ENCODE measurements at places on chromosomes 13 and 19.

DNA sequence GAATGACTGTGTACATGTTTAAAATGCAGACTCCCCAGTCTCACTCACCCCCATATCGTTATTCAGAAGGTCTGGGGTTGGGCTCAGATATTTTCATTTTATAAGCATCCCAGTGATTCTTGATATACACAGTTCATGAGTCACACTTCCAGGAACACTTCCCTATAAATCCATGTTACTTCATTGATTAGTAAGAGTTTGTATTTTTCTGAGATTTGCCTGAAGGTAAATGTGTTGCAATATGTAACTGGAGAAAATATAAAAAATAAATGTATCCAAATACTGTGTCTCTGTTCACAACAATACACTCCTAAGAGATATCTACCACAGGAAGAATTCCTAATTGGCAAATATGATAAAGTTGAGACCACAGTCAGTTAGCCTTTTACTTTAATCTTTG, 6.6 kb upstream of the PDX1 start:
- DNase-seq: no peak

DNA sequence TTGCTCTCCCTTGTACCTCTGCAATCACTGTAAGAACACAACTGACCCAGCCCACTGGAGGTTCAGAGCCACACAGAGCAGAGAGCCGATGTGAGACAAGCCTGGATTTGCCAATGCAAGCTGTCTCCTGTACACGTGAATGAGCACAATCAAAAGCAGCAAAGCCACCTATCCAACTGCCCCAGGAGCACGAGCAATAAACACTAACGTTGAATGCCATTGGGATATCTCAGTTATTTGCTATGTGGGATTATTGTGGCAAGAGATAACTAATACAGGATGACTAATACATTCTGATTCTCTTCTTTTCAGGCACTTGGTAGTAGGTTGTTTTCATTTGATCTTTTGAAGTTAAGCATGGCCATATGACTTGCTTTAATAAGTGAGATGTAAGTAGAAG, 85.2 kb upstream of the FAM216B start:
- DNase-seq: no peak

- no peak for DNase-seq
These were observed 829 bp downstream of the KCNC3 start for GRCh38 chr19:50328224-50328872.

- no peak for DNase-seq
These were observed 217.3 kb downstream of the LHFPL6 start for GRCh38 chr13:39385621-39386231.

GRCh38 chr19:18879579-18880373, 16.2 kb downstream of the CERS1 start:
- DNase-seq: no peak

Measured in adrenal gland (tissue), 19 donors.